ENCODE measurements at places on chromosomes 3 and 15. TPM values are rescaled to one million over a fixed set of nuclear protein-coding genes. Genes with fewer than 3 reads are reported as not detected.
A peak's percentile ranks its signal among the peaks of the same experiment; 100 is the strongest.

Gene IQCF5
- polyA plus RNA-seq, result not detected

Gene FBXO40
- 0.07 TPM for polyA plus RNA-seq

- no peaks in the 10 kb centered on the region for H3K36me3 ChIP-seq
- H3K4me3 ChIP-seq, result peak overlapping the region; percentile 2
- DNase-seq, result no peak
Measured at GRCh38 chr15:73630921-73631362, 2.2 kb downstream of the NPTN start.

- no peak overlapping the region for H3K4me3 ChIP-seq
- peaks cover 35% of the 10 kb centered on the region for H3K27me3 ChIP-seq
- no peak for DNase-seq
- no peaks in the 10 kb centered on the region for H3K4me1 ChIP-seq
- H3K36me3 ChIP-seq, result no peaks in the 10 kb centered on the region
Measured at GRCh38 chr3:10744098-10744465, 71.9 kb upstream of the SLC6A11 start.
